Right renal cortex interstitium (tissue), 3 donors: ENCODE measurements at places on chromosomes 3 and 15.

- DNase-seq = no peak
These were observed 15.4 kb downstream of the RNF13 start for GRCh38 chr3:149828390-149828789.

DNA sequence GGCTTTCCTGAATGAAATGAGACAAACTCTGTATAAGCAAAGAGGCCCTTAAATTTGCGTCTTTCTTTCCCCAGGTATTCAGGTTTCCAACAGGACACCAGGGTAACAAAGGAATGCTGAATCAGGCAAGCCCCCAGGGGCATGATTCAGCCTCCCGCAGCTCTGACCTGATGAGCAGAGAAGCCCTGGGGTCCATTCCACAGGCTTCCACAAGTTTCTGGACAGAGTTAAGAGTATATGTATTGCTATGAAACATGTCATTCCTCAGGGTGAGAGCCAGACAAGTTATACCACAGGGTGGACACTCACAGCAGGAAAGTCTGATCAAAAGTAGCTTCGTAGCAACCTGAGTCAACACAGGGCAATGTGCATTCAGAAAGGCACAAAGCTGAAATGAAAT, 68.1 kb upstream of the CTNNB1 start:
- no peak for DNase-seq

DNA sequence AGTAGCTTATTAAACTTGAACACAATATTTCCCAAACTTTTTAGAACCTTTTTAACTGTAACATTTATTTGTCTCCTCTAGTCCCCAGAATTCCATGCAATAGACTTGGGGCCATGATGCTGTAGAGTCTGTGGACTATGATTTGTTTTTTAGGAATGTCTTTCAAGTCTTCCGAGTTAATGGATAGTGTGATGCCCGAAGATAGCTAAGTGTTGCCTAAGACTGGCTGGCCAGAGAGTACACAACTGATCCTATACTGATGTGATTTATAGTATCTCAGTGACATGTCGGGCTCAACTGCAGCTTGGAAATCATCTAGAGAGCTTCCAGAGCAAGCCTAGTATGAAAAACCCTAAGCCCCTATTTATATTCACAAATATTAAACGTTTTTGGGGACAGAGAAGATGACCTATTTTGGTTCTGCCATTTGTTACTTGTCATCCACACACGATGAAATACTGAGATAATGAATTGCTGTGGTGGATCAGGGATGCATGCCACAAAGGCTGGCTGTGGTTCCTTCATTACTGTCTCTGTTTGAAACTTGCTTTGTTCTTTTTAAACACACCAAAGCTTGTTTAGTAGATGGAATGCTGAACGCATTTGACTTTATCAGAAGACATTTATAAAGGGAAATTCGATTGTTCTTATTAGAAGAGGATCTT, 507.4 kb downstream of the TAFA4 start:
- DNase-seq = no peak

- DNase-seq = no peak
These were observed 13.5 kb downstream of the CNOT10 start for GRCh38 chr3:32698506-32698905.

- no peak for DNase-seq
These were observed 822.3 kb upstream of the CFAP20DC start for GRCh38 chr3:59872128-59872527.

GRCh38 chr15:73156431-73157191, 104.3 kb downstream of the NEO1 start:
- DNase-seq = no peak
